Right atrium auricular region (tissue), 2 donors: ENCODE measurements at places on chromosomes 7 and 10.

DNA sequence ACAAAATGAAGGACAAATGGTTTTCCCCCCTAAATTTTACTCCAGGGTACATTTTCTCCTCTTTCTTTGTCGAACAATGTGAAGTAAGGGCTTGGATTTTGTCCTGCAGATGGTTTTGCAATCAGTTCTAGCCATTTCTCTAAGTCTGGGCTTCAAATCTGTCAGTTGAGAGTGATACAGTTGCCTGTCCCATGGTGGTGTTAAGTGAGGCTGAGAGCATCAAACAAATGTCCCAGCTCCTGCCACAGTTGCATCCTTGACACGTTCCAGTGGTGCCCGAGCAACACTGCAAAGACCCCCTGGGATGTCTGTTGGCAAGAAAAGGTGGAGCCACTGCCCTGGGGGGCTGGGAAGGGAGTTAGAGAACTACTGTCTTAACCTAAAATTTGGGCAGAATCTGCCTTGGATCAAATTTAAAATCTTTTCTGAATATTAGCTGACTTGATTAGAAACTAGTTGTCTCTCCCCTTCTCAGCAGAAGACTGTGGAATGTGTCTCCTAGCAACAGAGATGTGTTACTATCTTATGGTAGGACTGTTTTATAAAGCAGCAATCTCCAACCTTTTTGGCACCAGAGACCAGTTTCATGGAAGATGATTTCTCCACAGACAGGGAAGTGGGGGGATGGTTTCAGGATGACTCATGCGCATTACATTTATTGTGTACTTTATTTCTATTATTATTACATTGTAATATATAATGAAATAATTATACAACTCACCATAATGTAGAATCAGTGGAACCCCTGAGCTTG, 102.0 kb upstream of the STEAP1B start:
- DNase-seq, result no peak

GRCh38 chr7:107212725-107213124, 43.9 kb downstream of the HBP1 start:
- no peak for DNase-seq

GRCh38 chr10:86247073-86247472, 119.5 kb downstream of the GRID1 start:
- DNase-seq, result no peak

DNA sequence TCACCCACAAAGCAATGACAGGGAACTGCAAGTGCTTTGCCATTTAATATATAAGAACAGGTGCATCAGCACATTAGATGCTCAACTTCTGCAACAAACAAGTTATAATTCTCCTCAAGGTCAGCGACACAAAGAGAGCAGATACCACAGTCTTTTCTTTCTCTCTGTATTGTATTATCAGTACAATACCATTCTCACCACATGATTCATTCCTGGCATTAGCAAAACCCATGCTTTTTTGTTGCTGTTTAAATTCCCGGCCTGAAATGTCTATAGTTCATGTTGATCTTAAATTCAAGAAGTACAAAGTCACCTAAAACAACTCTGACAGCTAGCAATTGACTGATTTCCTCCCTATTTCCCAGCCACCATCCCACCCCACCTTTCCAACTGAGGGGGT, 111.8 kb upstream of the FEZF1 start:
- no peak for DNase-seq

DNA sequence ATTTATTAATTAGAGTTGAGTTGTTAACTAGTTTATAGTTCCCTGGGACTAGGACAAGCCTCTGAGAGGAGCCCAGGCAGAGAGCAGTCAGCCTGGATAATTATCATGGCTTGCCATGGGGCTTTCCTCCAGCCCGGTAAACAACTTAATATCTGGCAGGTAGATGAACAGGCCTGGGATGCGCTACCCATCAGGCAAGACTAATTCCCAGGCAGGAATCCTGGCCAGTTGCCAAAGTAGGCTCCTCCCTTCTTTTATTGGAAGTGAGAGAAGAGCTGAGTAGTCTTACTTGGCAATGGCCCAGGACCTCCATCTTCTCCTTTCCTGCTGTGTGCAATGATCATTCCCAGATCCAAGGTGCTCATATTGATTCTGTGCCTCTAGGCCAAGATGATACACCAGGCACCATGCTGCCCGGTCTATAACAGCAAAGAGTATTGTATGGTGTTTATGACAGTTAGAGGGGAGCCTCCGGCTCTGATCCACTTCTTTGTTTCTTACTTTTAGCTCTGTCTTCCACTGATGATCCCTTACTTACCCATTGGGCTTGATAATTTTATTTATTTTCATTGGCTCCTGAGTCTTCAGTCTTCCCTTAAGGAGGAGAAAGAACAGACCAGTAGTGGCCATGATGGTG, 408.7 kb downstream of the REEP3 start:
- DNase-seq, result no peak

DNA sequence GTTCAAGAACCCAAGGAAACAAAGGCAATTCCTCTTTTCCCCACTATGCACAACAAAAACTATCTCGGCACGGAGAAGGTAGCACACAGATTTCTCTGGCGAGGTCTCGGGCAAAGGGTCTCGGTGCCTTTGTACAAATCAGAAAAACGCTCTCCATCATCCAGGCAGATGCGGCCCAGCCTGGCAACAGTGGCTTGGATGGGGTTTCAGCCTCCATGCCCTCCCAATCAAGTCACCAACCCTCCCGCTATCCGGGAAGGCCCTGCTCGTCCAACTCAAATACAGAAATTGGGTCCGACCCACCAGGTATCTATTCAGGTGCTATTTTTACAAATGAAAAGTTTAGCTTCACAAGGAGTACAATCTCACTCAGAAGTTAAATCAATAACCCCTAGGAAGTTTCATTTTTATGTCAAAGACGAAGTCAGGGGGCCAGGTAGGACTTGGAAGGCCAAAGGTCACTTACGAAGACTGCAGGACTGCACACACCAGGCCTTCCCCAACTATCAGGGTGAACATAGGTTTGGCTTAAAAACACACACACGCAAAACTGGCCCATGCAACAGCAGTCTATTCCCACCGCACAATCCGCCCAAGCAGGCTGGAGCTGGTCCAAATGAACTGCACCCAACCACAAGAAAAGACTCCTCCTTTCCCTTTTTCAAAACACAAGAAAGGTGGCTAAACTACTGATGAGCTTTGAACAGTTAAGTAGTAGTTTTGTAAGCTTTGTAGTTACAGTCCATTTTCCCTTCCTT, 43.0 kb downstream of the GNA12 start:
- DNase-seq, result peak; percentile 80

DNA sequence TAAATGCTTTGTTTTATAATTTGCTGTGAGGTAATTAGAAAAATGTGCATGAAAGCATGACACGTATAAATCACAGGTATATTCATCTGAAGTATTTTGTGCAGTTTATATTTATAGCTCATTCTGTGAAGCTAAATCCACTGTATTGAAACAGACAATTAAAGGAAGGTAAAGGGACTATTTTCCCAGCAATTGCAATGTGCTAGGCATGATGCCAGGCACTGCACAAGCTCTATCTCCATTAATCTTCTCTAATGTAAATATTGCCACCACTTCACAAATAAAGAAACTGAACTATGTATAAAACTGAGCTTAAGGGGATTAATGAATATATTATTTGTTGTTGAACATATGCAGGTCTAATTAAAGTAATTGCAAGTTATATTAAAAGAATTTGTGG, 1012.5 kb downstream of the NRG3 start:
- no peak for DNase-seq

- no peak for DNase-seq
Observed at GRCh38 chr7:47413526-47414341, 168.2 kb downstream of the TNS3 start.

DNA sequence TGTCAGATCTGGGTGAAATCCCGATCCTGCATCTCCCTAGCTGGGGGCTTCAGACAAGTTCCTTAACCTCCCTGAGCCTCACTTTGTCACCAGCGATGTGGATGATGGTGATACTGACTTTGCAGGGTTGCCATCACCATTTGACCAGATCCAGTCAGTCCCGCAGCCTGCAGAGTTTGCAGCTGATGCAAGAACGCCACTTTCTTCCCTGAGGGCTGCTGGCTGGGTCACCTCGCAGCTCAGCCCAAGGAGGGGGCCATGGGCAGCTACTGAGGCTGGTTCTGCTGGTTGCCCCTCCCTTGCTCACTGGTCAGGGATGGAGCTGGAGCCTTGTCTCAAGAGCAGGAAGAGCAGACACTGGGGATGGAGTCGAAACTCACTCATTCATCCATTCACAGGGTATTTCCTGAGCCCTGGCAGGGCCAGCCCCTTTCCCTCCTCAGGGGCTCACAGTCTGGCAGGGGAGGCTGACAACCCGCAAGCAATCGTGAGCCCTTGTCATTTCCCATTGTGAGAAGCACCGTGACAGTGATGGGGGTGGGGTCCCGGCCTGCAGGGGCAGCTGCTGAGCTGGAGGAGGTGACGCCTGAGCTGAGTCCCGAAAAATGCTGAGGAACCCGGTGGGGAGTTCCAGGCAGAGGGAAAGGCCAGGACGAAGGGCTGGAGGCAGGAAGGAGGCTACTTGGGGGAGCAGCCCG, 111.1 kb upstream of the TCF7L2 start:
- DNase-seq, result no peak

GRCh38 chr10:43415544-43415943, 6.6 kb upstream of the HNRNPF start:
- DNase-seq, result no peak

GRCh38 chr7:57204411-57204811, 72.2 kb upstream of the ZNF479 start:
- no peak for DNase-seq

DNA sequence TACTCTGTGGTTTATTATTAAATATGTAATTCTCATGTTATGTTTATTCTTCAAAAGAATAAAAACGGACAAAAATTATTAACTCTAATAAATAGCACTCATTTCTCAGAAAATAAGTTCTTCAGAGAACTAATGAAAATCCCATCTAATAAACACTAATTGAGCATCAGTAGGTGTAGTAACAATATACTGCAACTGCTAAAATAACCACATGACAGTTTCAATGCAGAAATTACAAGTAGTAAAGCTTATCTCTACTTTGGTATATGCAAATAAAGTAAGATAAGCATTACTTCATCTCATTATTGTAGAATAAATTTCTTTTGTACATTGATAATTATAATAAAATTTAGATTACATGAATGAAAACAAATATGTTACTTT, 56.4 kb upstream of the DKK1 start:
- no peak for DNase-seq

DNA sequence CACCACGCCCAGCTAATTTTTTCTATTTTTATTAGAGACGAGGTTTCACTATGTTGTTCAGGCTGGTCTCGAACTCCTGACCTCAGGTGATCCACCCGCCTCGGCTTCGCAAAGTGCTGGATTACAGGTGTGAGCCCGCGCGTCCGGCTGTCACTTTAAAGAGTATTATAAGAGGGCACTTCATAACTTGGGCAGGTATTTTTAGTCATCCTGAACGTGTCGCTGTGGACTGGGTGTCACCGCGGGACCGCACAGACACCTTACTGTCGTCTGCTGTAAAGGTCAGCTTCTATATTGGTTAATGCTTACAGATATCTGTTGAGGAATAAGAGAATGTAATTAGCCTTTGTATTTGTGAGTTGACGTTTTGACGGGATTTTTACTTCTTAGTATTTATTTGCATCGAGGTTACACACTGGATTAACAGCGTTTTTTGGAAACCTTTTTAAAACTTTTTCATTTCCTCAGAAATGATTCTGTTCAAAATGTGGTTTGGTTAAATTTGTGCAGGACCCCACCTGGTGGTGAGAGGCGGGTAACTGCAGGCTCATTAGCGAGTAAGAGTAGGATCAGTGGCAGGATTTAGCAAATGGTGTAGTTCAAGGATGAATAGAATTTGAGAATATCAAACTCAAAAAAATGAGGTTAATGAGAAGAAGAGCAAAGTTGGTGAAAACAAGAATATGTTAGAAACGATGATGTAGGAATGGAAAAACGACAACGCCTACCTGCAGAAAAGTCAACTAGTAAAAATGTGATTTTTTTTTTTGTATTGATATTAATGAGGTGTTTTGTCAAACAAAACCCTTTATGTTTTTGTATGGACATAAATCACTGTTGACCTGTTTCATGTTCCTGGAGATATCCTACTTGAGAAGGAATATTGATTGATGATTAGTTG, 3.2 kb downstream of the DNAJB6 start:
- peak; percentile 77 for DNase-seq

- DNase-seq, result no peak
Observed at GRCh38 chr7:95169678-95170077, 154.7 kb downstream of the PON1 start.

- DNase-seq, result no peak
Observed at GRCh38 chr7:17142831-17143541, 155.5 kb upstream of the AHR start.

- no peak for DNase-seq
Observed at GRCh38 chr7:19116121-19117090, 1.0 kb downstream of the TWIST1 start.

DNA sequence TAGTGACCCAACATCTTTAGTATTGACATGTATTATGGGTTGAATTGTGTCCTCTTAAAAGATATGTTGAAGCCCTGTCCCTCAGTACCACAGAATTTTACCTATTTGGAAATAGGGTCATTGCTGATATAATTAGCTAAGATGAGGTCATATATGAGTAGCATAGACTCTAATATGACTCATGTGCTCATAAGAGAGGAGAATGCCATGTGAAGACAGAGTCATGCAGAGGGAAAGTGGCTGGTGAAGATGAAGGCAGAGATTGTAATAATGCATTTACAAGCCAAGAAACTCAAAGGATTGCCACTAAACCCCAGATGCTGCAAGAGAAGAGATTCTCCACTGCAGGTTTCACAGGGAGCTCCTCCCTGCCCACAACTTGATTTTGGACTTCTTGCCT, 496.4 kb downstream of the KIF20B start:
- no peak for DNase-seq

GRCh38 chr7:53794816-53795215, 747.4 kb upstream of the VSTM2A start:
- no peak for DNase-seq

- no peak for DNase-seq
Observed at GRCh38 chr10:69740126-69740525, 61.6 kb upstream of the COL13A1 start.

GRCh38 chr7:56157238-56157790, 41.1 kb upstream of the NUPR2 start:
- no peak for DNase-seq

DNA sequence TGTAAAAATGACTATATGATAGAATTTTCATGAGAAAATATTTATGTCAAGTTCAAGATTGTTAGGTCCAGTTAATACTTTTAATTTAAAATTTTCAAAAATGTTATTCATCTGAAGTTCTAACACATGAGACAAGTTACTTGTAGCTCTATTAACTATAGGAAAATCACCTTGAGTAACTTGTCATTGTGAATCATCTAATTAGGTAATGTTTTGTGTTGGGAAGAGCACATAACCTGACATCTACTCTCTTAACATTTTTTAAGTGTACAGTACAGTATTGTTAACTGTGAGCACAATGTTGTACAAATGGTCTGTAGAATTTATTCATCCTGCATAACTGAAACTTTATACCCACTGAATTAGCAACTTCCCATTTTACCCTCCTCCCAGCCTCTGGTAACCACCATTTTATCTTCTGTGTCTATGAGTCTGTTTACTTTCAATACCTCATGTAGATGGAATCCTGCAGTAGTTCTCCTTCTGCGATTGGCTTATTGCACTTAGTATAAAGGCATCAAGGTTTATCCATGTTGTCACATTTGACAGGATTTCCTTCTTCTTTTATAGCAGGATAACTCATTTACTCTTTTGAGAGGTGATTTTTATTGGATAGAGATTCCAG, 54.6 kb downstream of the ARL4A start:
- no peak for DNase-seq

- DNase-seq, result no peak
Observed at GRCh38 chr10:131088619-131089018, 222.9 kb downstream of the TCERG1L start.

- no peak for DNase-seq
Observed at GRCh38 chr7:77329466-77330168, 86.5 kb downstream of the GSAP start.
